Activated naive CD4-positive, alpha-beta T cell treated with anti-CD3 and anti-CD28 coated beads for 36 hours (primary cell): ENCODE measurements at places on chromosomes 5 and 9.

DNA sequence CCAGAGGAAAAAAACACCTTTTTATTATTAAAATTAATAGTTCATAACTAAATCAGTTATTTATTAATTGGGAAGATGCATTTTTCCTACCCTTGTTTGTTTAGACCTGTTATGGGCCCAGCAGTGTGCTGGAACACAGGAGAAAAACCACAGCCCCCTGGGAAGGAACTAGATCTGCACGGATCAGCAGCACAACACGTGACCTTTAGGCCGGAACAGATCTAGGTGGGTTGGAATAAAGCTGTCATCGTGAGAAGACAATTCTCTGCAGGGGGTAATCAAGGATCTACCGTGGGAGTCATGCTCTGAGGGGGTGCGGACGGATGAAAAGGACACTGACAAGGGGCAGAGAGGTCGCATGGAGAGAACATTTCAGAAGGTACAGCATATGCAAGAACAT, 95.8 kb upstream of the SPATA31C2 start:
- no peak for DNase-seq

DNA sequence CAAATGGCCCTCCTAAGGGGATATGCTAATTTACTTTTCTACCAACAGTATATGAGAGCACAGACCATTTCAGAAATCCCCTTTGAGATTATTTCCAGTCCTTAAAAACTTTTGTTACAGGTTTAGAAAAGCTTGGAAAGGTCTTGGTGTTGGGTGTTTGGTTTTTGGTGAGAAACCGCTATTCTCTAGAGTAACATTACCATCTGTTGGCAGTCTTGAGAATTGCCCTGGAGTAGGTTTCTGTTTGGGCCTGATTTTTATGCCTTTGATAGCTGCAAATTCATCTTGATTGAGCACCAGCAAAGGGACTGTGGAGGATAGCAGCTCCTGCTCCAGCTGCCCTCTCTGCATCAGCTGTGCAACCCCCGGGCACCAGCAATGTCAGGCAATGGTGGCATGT, 8.0 kb downstream of the NUDT2 start:
- DNase-seq, result no peak

- no peak for DNase-seq
These were observed 87.0 kb upstream of the MTAP start for GRCh38 chr9:21715408-21715807.

DNA sequence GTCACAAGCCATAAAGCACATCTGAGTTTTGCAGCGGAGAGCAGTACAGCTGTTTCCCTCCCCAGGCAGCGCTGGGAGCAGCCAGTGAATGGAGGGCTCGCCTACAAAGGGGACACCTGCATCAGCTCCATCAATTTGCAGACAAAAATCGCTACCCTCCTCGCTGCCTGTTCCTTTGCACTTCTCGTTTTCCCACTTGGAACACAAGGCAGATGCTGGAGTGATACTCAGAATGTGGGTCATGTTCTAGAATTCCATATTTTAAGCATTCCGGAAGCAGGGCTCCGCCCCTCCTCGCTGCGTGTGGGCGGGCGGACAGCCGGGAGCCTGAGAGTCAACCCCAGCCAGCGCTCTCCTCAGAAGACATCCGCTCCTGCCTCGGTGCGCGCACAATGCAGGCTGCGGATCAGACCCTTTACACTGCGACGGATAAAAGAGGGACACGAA, 92.1 kb downstream of the LMNB1 start:
- peak; percentile 51 for DNase-seq

GRCh38 chr9:115999498-115999897, 154.1 kb upstream of the PAPPA start:
- DNase-seq, result no peak

DNA sequence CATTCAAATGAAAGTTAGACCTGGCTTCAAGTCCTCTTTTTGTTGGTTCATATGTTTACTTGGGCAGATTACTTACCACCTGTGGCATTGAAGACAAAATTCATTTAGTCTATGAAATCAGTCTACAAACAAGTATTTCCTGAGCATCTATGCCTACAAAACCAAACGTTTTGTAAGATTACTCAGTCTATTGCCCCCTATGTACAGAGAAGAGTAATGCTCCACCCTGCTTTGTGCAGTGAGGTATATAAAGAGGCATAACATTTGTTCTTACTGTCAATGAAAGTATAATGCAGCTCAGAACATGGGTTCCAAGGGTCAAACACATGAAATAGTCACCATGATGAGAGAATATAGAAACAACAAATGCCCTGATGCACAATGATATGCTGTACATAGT, 580.7 kb downstream of the KIF4B start:
- no peak for DNase-seq

- no peak for DNase-seq
These were observed 100.3 kb downstream of the NDFIP1 start for GRCh38 chr5:142208777-142209312.

GRCh38 chr9:79974806-79975422, 403.1 kb downstream of the TLE4 start:
- DNase-seq, result no peak

- no peak for DNase-seq
These were observed 255.5 kb downstream of the PBX3 start for GRCh38 chr9:126002476-126003350.

GRCh38 chr5:98428806-98429205, 344.7 kb upstream of the RGMB start:
- peak; percentile 8 for DNase-seq
